ENCODE measurements at places on chromosomes 12 and 14. TPM values are rescaled to one million over a fixed set of nuclear protein-coding genes. Genes with fewer than 3 reads are reported as not detected.

NDRG2 gene
- total RNA-seq, result 2.3 TPM

DNA sequence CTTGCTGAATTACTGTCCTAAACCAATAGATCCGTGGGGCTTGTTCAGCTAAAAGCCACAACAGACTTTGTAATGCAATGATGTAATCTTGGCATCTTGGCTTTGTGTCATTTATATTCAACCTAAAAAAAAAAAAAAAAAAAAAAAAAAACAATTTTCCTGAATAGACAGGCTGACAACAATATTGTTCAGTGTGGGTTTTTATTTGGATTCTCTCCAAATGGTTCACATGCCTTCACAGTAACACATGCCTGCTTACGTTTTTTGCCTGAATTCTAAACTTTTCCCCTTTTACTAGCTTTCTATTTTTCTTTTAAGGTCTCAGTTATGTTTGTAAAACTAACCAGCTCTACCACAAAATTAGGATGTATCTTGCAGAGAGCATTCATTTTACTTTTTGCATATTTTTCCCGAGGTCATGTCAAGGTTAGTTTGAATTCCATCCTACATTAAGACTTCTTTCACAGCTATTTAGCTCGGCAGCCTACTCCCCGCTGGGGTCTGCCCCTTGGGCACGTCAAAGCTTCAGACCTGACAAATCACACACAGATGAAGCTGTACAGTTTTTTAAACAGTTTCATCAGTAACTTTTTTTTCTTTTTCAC is 213.7 kb upstream of the NPAS3 start:
- H3K27ac ChIP-seq, result no peak overlapping the region
- no peaks in the 10 kb centered on the region for H3K36me3 ChIP-seq
- DNase-seq, result no peak
- H3K4me3 ChIP-seq, result no peak overlapping the region

GRCh38 chr14:81473456-81474147 is 60.1 kb downstream of the SEL1L start:
- no peaks in the 10 kb centered on the region for H3K27me3 ChIP-seq
- DNase-seq, result no peak

KRT75 gene
- not detected for total RNA-seq

KRT72 gene
- not detected for total RNA-seq

GRCh38 chr12:46919666-46920400 is 94.0 kb upstream of the SLC38A4 start:
- no peak overlapping the region for H3K4me3 ChIP-seq
- H3K27me3 ChIP-seq, result peaks cover 3% of the 10 kb centered on the region
- no peaks in the 10 kb centered on the region for H3K36me3 ChIP-seq

- H3K4me1 ChIP-seq, result no peaks in the 10 kb centered on the region
- no peak overlapping the region for H3K4me3 ChIP-seq
- H3K36me3 ChIP-seq, result no peaks in the 10 kb centered on the region
- DNase-seq, result no peak
Observed at GRCh38 chr12:78271546-78271945, 440.9 kb downstream of the NAV3 start.

DNA sequence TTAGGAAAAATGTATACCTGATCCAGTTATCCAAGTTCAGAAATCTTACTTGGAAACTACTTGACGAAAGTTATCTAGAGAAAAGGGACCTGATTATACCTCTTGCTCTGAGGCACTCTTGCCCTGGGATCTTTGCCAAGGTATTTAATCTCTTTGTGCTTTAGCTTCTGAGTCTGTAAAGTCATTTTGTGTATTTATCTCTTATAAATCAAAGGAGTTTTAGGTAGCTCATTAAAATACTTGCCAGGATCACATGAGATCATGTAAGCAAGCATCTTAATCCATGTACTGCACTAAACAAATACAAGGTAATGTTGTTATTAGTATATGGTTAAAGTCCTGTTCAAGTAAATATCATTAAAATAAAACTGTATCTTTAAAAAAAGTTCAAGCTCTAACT is 147.5 kb downstream of the IPO8 start:
- H3K4me3 ChIP-seq, result no peak overlapping the region
- DNase-seq, result no peak
- no peak overlapping the region for H3K27ac ChIP-seq
- H3K36me3 ChIP-seq, result no peaks in the 10 kb centered on the region
- no peaks in the 10 kb centered on the region for H3K4me1 ChIP-seq
- no peaks in the 10 kb centered on the region for H3K27me3 ChIP-seq

DNA sequence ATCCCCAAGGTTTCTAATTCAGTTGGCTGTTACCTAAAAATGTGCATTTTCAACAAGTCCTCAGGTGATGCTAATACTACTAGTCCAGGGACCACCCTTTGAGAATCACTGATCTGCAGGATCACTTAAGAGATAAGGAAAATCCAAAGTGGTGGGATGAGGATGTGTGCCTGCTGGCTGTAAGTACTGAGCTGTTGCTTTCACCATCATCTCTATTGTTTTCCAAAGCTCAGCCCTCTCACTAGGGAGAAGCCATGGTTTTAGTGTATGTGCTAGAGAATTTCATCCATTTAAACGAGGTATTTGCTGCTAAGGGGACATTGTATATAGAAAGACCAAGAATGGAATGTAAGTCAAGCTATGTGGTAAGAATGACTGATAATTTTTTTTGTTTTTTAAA is 202.3 kb downstream of the KIF21A start:
- no peaks in the 10 kb centered on the region for H3K27me3 ChIP-seq
- no peak overlapping the region for H3K27ac ChIP-seq
- DNase-seq, result no peak

GRCh38 chr12:12488823-12489550 is 73.7 kb downstream of the DUSP16 start:
- DNase-seq, result no peak
- H3K27ac ChIP-seq, result peak overlapping the region; percentile 29
- no peak overlapping the region for H3K4me3 ChIP-seq
- peaks cover 23% of the 10 kb centered on the region for H3K4me1 ChIP-seq
- no peaks in the 10 kb centered on the region for H3K27me3 ChIP-seq

UBE2N gene
- 243 TPM for total RNA-seq

INSM2 gene
- not detected for total RNA-seq

GRCh38 chr14:52829527-52830185 is 38.2 kb upstream of the GNPNAT1 start:
- H3K4me1 ChIP-seq, result peaks cover 2% of the 10 kb centered on the region
- H3K4me3 ChIP-seq, result no peak overlapping the region
- H3K27me3 ChIP-seq, result peaks cover 7% of the 10 kb centered on the region
- no peaks in the 10 kb centered on the region for H3K36me3 ChIP-seq
- no peak for DNase-seq

- no peaks in the 10 kb centered on the region for H3K4me1 ChIP-seq
- no peak overlapping the region for H3K4me3 ChIP-seq
- H3K27me3 ChIP-seq, result no peaks in the 10 kb centered on the region
- no peaks in the 10 kb centered on the region for H3K36me3 ChIP-seq
- no peak for DNase-seq
- no peak overlapping the region for H3K27ac ChIP-seq
Observed at GRCh38 chr12:114371250-114371649, 34.7 kb downstream of the TBX5 start.

DNA sequence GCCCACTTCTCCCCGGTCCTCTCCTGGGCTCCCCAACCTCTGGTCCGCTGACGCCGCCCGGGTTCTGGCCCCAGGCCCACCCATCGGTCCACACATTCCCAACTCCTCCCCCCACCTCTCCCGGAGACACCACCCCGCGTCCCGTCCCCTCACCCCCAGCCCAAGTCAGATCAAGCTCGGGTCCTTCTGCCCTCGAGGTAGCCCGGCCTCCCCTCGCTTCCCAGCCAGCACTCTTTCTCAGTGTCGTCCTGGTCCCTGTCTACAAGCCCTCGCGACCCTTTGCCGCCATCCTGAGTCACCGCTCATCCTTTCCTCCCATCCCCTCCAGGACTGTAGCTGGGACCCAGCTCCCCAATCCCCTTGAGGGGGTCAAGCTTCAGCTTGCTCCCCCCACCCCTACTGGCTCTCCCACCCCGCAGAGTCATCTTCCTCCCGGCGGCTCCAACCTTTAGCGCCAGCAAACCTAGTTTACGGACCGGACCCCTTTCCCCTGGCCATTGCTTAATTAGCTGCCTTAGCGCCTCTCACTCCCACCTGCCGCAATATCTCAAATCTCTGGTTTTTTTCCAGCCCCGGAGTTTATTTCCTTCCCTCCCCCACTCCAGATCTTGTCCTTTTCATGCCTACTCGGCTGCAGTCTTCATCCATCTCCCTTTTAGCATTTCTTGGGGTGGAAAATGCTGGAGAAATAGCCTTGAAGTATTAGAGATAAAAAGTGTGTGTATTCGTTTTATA is 1.1 kb downstream of the PPP4R4 start:
- H3K27me3 ChIP-seq, result peaks cover 56% of the 10 kb centered on the region
- H3K27ac ChIP-seq, result peak overlapping the region; percentile 59
- H3K4me3 ChIP-seq, result peak overlapping the region; percentile 88
- DNase-seq, result peak; percentile 69

HELB gene
- total RNA-seq, result 21.4 TPM

DNA sequence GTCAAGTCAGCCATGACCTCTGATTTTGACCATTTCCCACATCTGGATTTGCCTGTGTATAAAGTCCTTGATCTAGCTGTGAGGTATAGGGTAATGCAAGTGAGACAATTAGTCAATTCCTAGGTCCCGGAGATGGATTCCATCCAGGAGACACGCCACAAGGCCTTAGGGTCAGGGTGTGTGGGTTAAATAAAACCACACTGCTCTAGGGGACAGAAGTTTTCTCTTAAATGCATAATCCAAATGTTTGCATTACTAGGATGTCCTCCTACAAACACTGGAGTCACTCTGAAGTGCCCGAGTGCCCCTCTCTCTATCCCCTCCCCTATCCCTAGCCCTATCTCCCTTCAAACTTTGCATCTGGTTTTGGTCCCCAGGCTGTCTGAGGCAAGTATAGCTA is 26.8 kb downstream of the LRIG3 start:
- DNase-seq, result no peak
- no peaks in the 10 kb centered on the region for H3K4me1 ChIP-seq
- no peak overlapping the region for H3K27ac ChIP-seq
- no peaks in the 10 kb centered on the region for H3K36me3 ChIP-seq

HHIPL1 gene
- not detected for total RNA-seq

- H3K27me3 ChIP-seq, result no peaks in the 10 kb centered on the region
- H3K27ac ChIP-seq, result no peak overlapping the region
- H3K36me3 ChIP-seq, result no peaks in the 10 kb centered on the region
- DNase-seq, result no peak
- no peak overlapping the region for H3K4me3 ChIP-seq
Observed at GRCh38 chr12:85920324-85920947, 46.3 kb downstream of the NTS start.

- H3K27me3 ChIP-seq, result no peaks in the 10 kb centered on the region
- no peaks in the 10 kb centered on the region for H3K36me3 ChIP-seq
- no peak overlapping the region for H3K4me3 ChIP-seq
- DNase-seq, result no peak
- H3K27ac ChIP-seq, result no peak overlapping the region
Observed at GRCh38 chr12:101040936-101041335, 169.1 kb downstream of the SLC5A8 start.

DNA sequence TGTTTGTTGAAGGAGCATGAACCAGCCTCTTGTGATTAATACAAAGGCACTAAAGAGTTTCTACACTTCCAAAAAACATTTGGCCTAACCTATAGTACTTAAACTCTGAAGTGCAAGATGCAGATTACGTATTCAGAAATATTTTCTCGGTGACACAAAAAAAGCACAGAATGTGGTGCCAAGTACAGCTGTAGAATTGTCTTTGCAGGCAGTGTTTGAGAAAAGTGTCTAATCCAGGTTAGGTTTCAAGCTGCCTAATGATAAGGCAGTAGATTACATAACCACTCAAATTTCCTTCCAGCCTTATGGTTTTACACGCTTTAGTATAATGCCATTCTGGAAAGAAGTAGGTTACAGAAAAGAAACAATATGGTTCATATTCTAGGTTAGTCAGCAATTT is 205.2 kb downstream of the KLHL28 start:
- H3K27ac ChIP-seq, result no peak overlapping the region
- H3K4me3 ChIP-seq, result no peak overlapping the region
- H3K4me1 ChIP-seq, result no peaks in the 10 kb centered on the region
- no peak for DNase-seq
- H3K27me3 ChIP-seq, result no peaks in the 10 kb centered on the region

DNA sequence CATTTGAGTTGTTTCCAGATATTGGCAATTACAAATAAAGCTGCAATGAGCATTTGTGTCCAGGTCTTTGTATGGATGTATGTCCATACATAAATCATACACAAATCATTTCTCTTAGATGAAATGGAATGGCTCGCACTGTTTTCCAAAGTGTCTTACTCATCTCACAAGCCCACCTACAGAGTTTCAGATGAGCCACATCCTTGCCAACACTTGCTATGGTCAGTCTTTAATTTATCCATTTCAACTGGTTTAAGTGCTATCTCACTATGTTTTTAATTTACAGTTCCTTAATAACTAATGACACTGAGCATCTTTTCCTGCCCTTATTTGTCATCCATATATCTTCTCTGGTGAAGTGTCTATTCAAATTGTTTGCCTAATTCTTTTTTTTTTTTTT is 132.9 kb upstream of the DIO3 start:
- peaks cover 54% of the 10 kb centered on the region for H3K27me3 ChIP-seq
- no peak for DNase-seq
- H3K36me3 ChIP-seq, result no peaks in the 10 kb centered on the region
- H3K4me1 ChIP-seq, result no peaks in the 10 kb centered on the region

DNA sequence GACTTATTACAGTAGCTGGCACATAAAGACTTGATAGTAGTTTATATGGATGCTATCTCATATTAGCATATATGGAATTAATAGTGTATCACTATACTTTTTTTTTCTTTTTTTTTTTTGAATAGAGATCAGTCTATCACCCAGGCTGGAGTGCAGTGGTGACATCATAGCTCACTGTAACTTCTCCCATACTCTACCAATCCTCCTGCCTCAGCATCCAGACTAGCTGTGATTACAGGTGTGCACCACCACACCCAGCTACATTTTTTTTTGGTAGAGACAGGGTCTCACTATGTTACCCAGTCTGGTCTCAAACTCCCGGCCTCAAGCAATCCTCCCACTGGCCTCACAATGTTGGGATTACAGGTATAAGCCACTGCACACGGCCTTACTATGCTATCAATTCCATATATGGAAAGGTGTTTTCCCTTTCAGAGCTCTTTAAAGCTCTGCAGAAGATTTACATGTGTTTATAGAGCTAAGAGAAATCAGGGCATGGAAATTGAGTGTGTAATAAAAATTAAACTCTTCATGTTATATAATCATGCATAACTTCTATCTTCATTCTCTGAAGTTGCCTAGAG is 1.8 kb upstream of the TBK1 start:
- peaks cover 33% of the 10 kb centered on the region for H3K36me3 ChIP-seq
- H3K4me3 ChIP-seq, result peak overlapping the region; percentile 98
- no peak for DNase-seq

- H3K36me3 ChIP-seq, result no peaks in the 10 kb centered on the region
- H3K4me3 ChIP-seq, result no peak overlapping the region
- DNase-seq, result no peak
Observed at GRCh38 chr12:2292560-2292959, 239.8 kb downstream of the CACNA1C start.
